ENCODE measurements at places on chromosomes 4 and X. TPM values are rescaled to one million over a fixed set of nuclear protein-coding genes. Genes with fewer than 3 reads are reported as not detected.

GRCh38 chr4:118282692-118283091, 70.1 kb downstream of the PRSS12 start:
- no peak for DNase-seq

GRCh38 chrX:13254076-13254785, 65.6 kb downstream of the ATXN3L start:
- DNase-seq = no peak

DNA sequence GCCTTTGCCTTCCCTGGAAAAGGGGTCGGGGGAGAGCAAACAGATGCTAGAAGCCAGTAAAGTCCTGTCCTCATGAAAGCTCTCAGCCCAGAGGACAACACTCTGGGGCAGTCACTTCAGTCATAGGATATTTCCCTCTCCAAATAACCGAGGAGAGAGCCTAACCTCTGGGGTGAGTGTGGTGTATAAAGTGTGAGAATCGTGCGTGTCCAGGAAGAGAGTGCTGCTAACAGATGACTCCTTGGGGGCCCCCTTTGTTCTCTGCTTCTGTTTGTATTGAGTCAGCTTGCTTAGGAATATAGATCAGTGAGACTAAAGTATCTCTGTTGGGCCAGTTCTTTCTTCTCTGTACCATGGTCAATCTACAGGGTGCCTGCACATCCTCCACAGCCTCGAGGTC, 247.2 kb downstream of the PALLD start:
- no peak for DNase-seq

Gene ARHGAP4
- 10.3 TPM for total RNA-seq

GRCh38 chrX:48451708-48452107, 18.4 kb downstream of the SLC38A5 start:
- DNase-seq = no peak

- DNase-seq = no peak
These were observed 89.3 kb upstream of the GPR34 start for GRCh38 chrX:41599507-41599906.

Gene MTMR8
- 0.51 TPM for total RNA-seq

- DNase-seq = no peak
These were observed 7.3 kb downstream of the REPS2 start for GRCh38 chrX:16953606-16954211.
